Hematopoietic multipotent progenitor cell treated with erythropoietin and hydrocortisone succinate and interleukin-3 and kit ligand, for 4 days (in vitro differentiated cells): ENCODE measurements at places on chromosomes 11 and 22.

DNA sequence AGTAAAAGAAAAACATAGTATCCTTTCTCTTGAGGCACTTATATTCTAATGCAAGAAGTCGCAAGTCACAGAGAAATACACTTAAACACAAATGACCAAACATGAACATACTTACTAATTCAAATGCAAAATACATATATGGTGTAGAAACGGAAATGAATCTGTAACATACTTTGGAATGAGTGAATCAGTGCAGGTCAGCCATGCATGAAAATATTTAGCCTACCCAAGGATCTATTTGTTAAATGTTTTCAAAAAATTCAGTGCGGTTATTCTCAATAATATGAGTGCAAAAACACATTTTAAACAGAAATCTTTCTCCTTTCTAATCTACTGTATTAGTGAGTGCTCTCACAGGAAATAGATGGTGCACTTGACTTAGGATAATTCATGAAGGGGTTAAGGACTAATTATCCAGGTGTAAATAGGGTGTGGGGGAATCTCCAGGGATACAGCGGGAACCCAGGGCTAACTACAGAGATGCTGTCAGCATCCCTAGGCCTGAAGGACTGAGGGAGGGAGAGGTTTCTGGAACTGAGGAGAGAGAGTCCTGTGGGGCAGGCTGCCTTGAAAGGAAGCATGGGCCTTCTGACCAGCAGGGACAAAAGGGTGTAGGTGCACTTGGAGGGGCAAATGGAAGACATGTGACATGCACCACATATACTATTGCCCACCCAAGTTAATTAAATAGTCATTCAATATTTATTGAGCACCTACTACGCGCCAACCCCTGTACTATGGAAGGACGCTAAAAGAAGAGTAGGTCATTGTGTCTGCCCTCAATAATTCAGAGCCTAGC, 139.2 kb downstream of the MAML2 start:
- DNase-seq = no peak

DNA sequence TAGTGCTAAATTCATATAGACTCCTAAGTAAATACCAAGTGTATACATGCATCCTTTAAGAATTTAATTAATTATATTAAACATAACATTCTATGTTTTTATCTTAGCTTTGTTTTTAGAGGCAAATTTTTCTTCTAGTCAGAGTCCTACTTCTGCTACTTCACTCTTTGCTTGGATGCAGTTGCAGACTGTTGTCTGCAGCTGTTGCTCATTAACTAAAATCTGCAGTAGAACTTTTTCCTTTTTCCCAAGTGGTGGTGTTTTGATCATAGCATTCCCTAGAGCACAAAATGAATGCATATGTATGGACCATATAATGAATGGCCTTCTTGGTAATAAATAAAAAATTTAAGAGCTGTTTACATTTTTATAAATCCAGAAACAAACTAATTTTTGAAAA, 198.3 kb downstream of the CASP12 start:
- DNase-seq = no peak

GRCh38 chr11:15890031-15890713, 466.2 kb downstream of the SOX6 start:
- DNase-seq = no peak

DNA sequence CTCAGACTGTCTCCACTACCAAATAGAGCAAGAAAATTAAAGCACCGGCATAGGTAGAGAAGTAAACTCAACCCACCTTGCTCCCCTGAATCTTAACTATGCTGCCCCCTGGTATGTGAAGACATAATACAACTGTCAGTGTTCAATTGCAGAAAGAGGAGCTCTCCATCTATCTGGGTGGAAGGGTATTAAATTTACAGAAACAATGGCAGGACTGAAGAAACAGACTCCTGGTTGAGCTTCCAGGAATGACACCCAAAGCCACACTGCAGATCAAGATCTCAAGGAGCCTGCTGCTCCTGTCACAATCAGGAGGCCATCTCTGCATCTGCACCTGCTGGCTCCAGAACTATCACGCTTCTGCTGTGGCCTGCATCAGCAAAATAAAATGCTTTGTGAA, 132.1 kb upstream of the BMAL1 start:
- no peak for DNase-seq

GRCh38 chr11:36492724-36493304, 17.3 kb downstream of the TRAF6 start:
- peak; percentile 85 for DNase-seq

- DNase-seq = peak; percentile 57
Observed at GRCh38 chr11:78427615-78428265, 10.1 kb upstream of the GAB2 start.

DNA sequence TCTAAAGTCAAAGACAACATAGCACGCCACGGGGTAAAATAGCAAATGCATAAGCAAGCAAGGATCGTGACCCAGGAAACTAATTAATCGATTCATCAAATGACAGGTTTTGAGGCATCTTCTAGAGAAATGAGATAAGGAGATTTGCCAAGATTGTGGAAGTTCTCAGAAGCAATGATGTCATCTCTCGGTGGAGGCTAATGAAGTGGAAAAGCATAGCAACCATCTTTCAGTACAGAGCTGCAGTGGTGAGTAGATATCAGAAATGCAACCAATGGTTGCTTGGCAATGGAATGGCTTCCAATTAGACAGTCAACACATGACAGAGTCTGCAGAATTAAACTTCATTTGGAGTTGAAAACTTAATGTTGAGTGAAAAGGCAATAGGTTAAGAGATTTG, 116.0 kb downstream of the KIRREL3 start:
- no peak for DNase-seq

DNA sequence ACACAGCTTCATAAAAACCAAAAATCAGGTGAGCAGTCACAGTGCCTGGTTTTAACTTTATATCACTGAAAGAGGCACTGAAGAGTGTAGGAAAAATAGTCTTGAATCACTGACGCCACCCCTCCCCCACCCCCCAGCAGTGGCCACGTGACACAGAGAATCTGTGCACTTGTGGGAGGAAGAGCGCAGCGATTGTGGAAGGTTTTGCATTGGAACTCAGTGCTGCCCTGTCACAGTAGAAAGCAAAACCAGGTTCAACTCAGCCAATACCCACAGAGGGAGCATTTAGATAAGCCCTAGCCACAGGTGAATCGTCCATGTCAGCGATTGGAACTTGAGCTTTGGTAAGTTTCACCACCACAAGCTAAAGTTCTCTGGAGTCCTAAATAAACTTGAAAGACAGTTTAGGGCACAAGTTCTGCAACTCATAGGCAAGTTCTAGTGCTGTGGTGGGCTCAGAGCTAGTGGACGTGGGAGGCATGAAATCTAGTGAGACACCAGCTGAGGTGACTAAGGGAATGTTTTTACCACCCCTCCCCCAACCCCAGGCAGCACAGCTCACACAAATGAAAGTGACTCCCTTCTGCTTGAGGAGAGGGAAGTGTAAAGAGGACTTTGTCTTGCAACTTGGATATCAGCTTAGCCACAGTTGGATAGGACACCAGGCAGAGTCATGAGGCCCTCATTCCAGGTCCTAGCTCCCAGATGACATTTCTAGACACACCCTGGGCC, 13.3 kb downstream of the OR52B2 start:
- DNase-seq = no peak

- no peak for DNase-seq
Observed at GRCh38 chr22:17990942-17991341, 33.4 kb downstream of the MICAL3 start.

DNA sequence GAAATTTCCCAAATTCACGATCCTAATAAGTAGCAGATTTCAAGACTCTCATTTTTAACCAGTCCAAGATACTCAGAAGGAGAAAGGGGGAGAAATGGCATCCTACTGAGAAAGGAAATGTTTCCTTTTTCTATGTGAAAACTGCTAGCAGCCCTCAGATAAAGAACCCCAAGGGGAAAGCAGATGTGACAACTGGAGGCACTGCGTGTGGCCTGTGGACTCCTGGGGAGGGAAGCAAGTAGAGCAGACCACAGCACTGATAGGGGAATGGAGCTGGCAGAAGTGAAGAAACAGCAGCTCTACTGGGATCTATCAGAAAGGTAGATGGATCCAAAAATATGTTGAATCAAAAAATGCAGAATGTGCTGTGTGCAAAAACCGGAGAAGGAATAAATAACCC, 239.7 kb upstream of the API5 start:
- DNase-seq = no peak

DNA sequence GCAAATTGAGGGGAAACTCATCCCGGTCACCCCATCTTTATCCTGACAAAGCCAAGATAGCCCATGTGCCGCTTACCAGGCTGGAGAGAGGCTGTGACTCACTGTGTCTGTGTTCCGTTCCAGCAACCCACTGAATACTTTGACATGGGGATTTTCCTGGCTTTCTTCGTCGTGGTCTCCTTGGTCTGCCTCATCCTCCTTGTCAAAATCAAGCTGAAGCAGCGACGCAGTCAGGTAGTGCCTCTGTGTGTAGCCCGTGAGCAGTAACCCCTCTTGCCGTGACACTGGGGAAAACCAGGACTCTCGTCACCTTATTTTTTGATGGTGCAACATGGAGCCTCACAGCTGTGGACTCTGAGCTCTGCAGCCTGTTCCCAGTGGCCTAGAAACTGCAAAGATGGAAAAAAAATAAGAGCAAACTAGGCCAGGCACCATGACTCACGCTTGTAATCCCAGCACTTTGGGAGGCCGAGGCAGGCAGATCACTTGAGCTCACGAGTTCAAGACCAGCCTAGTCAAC, 16.9 kb downstream of the C22orf31 start:
- no peak for DNase-seq

DNA sequence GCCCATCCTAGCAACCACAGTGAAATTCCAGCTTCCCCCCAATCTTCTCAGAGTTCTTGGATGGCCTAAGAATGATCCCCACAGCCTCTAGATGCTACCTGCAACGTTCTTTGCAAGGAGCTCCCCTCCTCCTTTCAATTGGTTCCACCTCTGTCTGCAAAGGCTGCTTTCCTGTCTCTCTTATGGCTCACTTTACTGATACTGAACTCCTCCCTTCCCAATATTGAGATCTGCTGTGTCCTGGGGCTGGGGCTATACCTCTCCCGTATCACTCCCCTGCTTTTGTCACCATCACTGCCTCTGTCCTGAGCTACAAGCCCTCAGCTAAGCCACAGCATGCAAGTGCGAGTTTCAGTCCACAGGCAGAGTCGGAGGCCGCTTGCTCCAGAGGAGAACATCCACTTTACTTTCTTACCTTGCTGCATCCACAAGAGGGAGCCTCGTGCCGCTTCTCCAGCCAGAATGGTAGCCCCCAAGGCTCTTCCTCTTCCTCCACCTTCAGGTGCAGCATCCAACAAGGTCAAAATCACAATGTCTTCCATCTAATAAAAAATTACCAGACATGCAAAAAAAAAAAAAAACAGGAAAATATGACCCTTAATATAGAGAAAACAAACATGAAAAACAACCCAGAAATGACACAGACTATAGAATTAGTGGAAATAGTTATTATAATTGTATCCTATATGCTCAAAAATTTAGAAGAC, 48.6 kb upstream of the TMEM45B start:
- peak; percentile 49 for DNase-seq

- DNase-seq = no peak
Observed at GRCh38 chr22:23704829-23705228, 14.0 kb downstream of the RGL4 start.

GRCh38 chr11:29231991-29232390, 784.8 kb downstream of the KCNA4 start:
- DNase-seq = no peak

- no peak for DNase-seq
Observed at GRCh38 chr11:96260532-96260931, 82.5 kb downstream of the MAML2 start.

DNA sequence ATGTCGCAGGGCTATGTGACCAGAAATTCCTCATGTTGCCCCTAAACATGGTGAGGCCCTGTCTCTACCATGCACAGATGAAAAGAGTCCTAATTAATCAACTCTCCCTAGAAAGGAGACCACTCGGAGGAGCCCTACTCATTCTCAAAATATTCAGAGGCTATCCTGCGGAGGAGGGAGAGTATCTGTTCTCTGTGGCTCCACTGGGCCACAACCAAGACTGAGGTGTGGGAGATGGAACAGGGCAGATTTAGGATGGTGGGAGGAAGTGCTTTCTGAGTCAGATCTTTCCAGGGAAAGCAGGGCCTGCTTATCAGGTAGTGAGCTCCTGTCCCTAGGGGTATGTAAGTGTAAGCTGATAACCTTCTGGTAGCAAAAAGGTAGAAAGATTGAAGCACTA, 37.0 kb upstream of the PRDM11 start:
- DNase-seq = no peak

DNA sequence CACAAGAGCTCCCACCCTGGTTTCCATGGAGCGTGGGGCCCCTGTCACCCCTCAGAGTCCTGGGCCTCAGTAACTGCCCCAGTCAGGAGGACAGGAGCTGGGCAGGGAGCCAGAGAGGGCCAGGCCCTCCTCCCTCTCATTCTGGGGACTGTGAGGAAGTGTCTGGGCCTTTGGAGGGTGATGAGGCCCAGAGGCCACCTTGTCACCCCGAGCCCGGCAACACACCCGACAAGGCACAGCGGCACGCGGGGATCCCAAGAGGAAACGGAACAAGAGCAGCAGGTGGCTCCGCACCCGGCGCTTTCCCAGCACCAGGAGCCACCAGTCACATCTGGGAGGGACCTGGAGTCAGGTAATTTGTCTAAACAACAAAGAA, 72.1 kb downstream of the CELSR1 start:
- DNase-seq = no peak
